ENCODE measurements at places on chromosomes 12 and 14.

DNA sequence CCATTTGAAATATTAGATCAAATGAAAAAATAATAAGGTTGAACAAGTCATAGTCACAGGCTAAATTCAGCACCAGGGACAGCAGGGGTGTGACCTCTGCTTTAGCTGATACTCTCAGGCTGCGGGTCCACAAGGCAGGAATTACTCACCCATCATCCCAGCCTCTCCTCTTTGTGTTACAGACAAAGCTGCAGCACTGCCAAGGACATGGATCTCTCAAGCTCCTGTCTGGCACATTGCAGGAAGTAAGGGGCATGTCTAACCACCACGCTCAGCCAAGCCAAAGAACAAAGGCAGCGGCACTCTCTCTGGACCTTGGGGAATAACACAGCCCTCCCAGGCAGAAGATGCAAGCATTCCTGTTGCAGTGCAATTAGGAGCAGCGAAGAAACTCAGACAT is 783.8 kb downstream of the VRK1 start:
- no peak for DNase-seq

DNA sequence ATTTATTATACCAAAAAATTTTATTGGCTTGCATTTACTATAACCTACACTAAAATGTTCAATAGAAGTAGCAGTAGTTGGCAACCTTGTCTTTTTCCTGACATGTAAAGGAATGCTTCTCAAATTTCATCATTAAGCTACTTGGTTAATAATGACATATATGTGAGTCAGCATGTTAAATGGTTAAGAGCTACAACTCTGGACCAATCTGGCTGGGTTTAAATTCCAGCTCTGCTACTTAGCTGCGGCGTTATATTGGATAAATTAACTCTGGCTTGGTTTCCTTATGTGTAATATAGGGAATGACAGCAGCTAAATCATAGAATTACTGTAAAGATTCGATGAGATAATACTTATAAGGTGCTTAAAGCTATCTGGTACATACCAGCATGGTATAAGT is 53.7 kb upstream of the OTOGL start:
- DNase-seq, result no peak

GRCh38 chr12:29695026-29695425 is 88.7 kb downstream of the TMTC1 start:
- no peak for DNase-seq

GRCh38 chr12:9509464-9510161 is 98.1 kb downstream of the KLRB1 start:
- DNase-seq, result no peak

GRCh38 chr12:26056335-26056734 is 68.5 kb downstream of the BHLHE41 start:
- DNase-seq, result no peak

DNA sequence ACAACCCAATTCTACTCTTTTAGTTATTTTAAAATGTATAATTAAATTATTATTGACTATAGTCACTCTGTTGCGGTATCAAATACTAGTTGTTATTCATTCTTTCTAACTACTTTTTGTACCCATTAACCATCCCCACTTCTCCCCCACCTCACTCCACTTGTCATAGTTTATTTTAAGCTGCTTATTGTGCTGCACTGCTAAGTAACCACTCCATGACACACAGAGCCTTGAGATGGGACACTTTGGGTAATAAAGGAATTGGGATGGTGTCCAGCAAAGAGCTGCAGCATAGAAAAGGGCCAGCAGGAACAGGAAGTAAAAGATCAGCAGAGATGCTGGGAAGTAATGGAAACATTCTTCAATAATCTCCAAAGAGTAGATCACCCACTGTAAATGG is 123.0 kb downstream of the RPS29 start:
- DNase-seq, result no peak

- DNase-seq, result no peak
Measured at GRCh38 chr12:116137318-116137717, 140.2 kb downstream of the MED13L start.

DNA sequence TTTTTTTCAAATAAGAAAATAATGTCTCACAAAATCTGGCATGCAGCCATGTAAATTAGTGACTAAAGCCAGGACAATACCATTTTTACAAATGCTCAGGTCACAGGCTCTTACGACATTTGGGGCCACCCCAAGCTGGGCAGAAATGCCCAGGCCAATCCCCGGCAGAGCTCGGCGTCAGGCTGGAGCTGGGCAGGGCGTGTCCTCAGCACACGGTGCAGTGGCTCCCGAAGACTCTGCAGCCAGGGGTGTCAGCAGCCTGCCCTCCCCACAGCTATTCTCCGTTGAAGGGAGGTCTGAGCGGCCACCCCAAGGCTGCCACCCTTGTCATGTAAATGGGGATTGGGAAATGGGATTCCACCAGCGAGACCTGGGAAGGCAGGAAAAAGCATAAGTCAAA is 158.6 kb downstream of the DICER1 start:
- no peak for DNase-seq

Measured in osteocyte (in vitro differentiated cells).